Caudate nucleus (tissue), 63 donors: ENCODE measurements at places on chromosomes 16 and 17.

GRCh38 chr16:50369133-50369804 is 481 bp upstream of the BRD7 start:
- no peak for DNase-seq

GRCh38 chr17:52823155-52823554 is 664.6 kb upstream of the CA10 start:
- no peak for DNase-seq

GRCh38 chr16:70752426-70752825 is 48.5 kb downstream of the VAC14 start:
- DNase-seq, result no peak

GRCh38 chr17:600576-601243 is 113.9 kb downstream of the VPS53 start:
- DNase-seq, result no peak

DNA sequence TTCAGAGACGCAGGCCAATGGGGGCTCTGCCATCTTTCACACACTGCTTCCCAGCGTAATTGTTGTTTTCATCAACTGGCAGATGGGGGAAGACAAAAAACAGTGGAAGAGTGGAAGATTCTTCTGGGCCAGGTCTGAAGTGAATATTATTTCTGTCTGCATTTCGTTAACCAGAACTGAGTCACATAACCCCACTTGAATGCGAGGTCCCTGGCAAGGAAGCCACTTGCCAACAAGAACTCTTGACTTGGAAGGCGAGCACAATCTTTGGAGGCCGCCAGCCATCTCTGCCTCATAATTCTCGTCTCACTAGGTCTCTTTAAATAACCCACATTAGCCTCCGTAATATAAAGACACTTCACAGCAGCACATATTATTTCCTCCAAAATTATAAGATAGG is 75.4 kb downstream of the CYB561 start:
- no peak for DNase-seq

DNA sequence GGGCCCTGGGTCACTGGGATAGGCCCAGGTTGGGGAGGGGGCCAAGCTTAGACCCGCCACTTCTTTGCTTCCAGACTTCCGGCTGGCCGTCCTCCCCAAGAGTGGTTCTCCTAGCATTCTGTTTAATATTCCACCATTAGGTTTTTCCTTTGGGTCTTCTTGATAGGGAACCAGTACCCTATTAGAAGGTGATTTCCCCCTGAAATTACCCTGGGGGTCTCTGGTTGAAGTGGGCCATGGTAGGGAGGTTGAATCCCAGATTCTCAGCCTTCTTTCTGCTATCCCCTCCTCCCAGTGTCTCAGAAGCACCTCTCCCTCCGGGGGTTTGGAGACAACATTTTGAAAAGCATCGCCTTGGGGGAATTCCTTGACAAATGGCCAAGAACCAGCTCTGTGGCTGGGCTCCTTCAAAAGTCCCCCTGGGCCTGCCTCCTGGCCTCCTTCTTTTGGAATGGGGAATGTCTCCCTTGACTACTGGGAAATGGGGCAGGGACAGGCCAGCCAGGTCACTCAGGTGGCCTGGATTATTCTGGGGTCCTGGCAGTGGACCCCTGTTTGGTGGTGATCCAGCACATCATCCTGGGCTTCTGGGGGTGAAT is 5.7 kb downstream of the LASP1 start:
- DNase-seq, result no peak

DNA sequence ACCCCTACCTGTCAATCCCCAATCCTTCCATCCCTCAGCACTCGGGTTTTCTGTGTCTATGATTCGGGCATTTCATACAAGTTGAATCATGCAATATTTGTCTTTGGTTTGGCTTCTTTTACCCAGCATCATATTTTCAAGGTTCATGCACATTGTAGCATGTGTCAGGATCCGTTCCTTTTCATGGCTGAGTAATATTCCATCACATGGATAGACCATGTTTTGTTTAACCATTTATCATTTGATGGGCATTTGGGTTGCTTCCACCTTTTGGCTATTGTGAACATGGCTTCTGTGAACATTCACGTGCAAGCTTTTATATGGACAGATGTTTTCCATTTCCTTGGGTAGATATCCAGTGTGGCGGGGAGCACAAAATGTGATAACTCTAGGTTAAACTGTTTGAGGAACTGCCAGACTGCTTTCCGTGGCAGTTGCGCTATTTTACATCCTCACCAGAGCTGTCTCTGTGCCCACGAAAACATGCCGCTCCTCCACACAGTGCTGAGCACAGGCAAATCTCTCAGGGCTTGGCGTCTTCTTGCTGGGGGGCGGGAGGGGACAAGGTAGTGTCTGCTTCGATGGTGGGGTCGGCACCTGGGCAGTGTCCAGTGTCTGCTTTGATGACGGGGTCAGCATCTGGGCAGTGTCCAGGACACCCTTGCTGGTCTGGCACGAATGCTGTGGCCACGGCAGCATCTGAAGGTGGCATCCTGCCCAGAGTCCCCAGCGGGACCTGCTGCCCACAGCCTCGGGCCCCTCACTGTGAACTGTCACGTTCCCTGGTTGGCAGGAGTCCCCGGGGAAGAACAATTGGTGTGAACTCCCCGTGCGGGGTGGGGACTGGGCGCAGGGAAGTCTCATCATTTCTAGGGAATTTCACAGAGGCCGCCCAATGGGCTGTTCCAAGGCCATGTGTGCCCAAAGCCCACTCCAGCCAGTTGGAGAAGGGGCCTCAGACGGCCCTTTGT is 32.4 kb upstream of the JPH3 start:
- no peak for DNase-seq

DNA sequence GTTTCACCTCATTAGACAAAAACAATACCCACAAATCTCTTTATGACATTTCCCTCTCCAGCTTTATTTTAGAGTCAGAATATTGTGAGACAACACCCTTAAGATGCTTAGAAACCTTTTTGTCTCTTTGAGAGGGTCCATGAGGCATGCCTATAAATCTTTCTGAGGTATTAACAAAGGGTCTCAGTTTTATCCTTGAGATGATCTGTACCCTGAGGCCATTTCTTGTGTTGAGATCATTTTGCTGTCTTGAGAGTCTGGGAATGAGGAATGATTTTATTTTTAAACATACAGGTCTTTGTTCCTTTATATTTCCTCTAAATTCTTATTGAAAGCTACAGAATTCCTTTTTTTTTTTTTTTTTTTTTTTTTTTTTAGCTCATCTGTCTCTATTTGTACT is 179.7 kb upstream of the HS3ST4 start:
- no peak for DNase-seq

- DNase-seq, result peak; percentile 70
Observed at GRCh38 chr16:66996324-66996982, 8.1 kb downstream of the CES4A start.

GRCh38 chr17:77377710-77378235 is 237.0 kb downstream of the SEC14L1 start:
- no peak for DNase-seq

DNA sequence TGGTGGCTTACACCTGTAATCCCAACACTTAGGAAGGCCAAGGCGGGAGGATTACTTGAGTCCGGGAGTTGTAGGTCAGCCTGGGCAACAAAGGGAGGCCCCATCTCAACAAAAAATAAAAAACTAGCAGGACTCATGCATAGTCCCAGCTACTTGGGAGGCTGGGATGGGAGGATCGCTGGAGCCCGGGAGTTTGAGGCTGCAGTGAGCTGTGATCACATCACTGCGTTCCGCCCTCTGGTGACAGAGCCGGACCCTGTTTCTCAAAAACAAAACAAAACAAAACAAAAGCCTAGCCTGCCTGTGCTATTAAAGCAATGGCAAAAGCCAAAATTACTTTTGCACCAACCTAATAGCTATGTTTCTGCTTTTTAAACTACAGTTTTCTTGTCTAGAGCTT is 1.5 kb downstream of the FCSK start:
- no peak for DNase-seq

- no peak for DNase-seq
Observed at GRCh38 chr17:20089756-20090547, 80.8 kb downstream of the SPECC1 start.

DNA sequence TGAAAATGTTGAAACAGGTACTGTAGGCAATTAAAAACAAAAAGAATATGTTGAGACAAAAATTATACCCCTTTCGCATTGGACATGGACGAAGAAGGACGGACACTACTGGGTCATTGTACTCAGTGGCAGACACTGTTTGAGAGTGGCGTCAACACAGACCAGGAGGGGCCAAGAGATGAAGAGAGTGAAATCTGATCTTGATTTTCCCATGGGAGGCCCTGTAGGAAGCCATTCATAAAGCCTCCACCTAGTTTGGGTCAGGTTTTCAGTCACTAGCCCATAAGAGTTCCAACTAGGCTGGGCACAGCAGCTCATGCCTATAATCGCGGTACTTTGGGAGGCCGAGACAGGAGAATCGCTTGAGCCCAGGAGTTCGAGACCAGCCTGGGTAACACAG is 23.6 kb upstream of the SMURF2 start:
- DNase-seq, result no peak

- DNase-seq, result no peak
Observed at GRCh38 chr17:62870552-62870971, 62.4 kb upstream of the MARCHF10 start.

DNA sequence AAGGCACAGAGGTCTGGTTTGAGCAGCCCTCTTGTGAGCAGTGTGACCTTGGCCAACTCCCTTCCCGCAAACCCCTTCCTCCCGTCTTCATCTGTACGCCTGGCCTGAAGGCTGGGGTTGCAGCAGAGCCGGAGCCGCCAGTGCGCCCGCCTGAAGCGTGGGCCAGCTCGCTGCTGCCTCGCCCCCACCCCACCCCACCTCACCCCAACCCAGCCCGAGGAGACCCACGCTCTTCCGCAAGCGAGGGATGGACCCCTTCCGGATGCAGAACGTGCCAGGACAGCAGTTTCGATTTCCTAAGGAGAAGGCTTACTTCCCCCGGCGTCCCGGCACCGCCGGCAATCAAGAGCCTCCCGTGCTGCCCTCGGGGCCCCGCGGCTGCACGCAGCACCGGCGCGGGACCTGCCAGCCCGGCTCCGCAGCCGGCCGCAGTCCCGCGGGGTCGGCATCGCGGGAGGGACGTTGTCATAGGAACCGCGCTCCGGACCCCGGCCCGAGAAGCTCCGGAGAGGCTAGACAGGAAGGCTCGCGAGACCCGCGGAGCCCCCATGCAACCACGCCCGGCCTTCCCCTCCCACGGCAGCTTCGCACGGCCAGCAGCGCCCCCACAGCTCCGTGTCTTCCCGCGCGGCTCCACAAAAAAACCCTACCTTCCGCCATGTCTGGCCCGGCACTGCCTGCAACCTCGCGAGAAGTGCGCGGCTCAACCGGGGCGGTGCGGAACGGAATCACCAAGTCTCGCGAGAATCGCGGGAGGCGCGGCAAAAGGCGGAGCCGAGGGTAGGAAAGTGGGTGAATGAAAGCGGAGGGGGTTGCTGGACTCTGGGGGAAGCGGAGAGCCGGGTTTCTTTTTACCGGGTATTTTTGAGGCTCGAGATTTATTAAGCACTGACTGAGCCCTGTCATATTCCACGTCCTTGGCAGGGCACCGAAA is at the start of gene ANKFY1:
ANKFY1 (minus strand) TSS at position 698 of the 934 bp plus-strand sequence; CDS start at position 660, 38 bp downstream.
- peak; percentile 34 for DNase-seq

DNA sequence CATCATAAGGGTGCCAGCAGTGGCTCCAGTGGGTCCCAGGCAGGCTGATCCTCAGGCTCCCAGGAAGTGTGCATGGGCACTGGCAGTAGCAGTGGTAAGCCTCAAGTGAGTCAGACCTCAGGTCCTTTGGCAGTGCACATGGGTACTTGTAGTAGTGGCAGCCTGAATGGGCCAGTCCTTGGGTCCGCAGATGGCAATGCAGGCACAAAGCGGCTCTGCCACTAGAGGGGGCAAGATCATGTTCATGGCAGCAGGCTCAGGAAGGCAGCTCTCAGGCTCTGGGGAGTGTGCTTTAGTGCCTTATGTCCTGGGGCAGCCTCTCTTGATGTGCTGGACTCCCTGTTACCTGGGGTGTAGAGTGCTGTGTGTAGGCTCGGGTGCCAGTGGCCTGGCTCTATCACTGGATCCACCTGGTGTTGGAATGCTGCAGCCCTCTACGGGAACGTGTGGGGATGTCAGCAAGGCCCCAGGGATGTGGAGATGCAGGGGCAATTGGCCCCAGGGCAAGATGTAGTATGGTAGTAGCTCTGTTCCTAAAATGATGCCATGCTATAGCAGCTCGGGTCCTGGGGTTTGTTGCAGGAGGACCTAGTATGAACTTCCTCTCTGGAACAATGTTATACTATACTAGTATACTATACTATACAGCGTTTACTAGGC is 11.0 kb downstream of the ACSM3 start:
- no peak for DNase-seq

DNA sequence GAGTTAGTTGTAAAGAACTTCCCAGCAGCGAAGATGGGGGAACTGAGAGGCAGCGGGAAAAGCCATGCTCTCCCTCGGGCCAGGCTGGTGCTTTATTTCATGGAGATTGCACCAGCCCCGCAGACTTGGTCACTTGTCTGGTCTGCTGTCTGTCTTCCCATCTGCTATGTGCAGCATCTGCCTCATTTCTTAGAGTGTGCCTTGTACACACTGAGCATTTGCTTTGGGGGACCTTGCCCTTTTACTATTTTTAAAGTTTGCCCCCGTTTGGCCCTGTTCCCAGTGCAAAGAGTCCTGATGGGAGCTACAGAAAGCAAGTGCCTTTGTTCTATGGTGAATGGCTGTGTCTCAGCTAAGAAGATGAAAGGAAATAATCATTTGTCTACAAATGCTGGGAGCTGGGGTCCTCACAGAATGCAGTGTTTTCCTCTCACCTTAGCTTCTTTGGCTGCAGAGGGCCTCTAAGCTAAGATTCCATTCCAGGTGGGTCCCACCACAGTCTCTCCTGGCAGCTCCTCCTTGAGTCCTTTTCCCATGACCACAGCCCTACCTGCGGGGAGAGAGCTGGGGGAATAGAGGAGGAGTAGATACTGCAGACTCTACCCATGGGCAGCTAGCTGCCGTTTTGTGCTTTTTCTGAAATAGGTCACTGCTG is 25.1 kb upstream of the CNOT1 start:
- DNase-seq, result no peak

DNA sequence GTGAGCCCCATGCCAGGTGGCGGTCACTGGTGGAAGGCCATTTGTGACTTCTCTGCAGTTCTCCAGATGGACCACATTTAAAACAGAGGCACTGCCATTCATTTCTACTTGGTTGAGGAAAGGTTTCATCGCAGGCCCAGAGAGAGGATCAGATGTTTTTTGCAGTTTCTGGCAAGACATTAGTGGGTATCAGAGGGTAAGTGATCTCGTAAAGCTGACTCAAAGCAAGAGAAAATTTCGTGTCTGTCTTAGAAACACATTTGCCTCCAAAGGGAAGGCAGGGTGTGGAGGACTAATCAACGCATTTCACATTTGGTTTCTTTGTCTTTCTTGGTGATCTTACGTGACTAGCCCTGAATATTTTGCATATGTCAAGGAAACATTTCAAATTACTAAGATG is 81.8 kb downstream of the PRKCB start:
- DNase-seq, result no peak

DNA sequence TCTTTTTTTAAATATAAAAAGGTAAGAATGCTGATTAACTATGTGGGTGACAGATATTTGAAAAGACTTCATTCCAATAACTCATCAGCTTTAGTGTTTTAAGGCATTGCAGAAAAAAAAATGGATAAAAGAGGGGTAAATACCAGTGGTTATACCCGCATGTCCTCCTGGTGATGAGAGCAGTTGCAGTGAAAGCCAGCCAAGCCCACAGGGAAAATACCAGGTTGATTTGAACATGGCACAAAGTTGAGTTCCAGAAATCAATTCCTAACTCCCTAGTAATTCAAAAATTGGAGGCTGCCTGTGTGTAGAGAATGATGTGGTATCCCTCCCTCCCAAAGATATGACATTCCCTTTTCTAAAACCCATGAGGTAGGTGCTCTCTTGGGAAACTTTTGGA is 453.2 kb upstream of the SOX9 start:
- DNase-seq, result no peak

- no peak for DNase-seq
Observed at GRCh38 chr17:50576864-50577263, 16.3 kb downstream of the CACNA1G start.
